ENCODE measurements at places on chromosomes 3 and 15.
A peak's percentile ranks its signal among the peaks of the same experiment; 100 is the strongest.

- no peak for DNase-seq
Measured at GRCh38 chr15:29130476-29130875, 139.1 kb downstream of the NSMCE3 start.

- DNase-seq = no peak
Measured at GRCh38 chr3:49217688-49218470, 46.5 kb downstream of the KLHDC8B start.

DNA sequence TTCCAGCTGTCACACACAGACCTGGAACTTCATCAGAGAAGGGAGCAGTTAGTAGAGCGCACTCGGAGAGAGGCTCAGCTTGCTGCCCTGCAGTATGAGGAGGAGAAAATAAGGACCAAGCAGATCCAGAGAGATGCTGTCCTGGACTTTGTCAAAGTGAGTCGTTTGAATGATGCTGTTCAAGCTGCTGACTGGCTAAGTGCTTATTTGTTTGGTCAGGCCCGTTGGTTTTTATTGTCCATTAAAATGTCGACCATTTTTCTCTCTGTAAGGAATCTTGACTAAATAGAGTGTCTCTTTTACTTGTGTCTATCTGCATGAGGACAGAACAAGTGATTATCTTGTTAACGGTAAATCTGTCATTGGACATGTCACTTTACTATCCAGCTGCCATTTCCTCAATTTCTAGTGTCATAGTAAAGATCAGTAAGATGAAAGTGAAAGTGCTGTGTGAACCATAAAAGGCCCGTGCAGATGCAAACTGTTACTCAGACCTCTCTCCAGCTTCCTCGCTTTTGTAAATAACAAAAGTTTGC lies 56.9 kb downstream of the LRCH3 start:
- DNase-seq = no peak

DNA sequence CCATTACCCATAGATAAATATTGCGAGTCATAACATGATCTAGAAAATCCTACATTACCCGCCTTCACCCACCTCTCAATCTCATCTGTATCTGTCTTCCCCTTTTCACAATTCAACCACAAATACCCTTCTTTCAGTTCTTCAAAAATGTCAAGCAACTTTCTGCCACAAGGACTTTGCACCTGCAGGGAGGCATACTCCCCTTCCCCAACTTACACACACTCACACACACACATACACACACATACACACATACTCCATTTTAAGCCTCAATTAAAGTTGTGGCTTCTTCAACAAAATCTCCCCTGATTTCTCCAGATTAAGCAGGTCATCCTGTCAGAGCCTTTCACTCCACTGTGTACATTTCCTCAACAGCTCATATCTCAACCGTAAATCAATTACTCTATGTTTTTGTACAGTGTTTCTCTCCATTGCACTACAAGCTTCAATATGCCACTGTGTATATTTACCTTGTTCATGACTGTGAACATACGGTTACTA lies 33.1 kb upstream of the CCDC50 start:
- DNase-seq = no peak

DNA sequence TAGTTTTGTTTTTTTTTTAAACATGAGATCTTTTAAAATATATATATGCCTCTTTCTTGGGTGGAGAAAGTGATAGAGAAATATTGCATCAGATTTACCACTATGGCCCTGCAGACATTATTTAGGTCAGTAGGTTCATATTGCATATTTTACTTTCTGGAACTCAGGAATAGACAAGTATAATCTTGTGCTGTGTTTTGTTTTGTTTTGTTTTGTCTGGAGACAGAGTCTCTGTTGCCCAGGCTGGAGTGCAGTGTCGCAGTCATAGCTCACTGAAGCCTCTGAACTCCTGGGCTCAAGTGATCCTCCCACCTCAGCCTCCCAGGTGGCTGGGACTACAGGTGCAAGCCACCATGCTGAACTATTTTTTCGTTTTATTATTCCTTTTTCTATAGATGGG lies 21.5 kb upstream of the DUT start:
- DNase-seq = no peak

- DNase-seq = no peak
Measured at GRCh38 chr15:67149773-67150022, 84.3 kb downstream of the SMAD3 start.

- no peak for DNase-seq
Measured at GRCh38 chr3:112500621-112501020, 1.3 kb upstream of the BTLA start.

DNA sequence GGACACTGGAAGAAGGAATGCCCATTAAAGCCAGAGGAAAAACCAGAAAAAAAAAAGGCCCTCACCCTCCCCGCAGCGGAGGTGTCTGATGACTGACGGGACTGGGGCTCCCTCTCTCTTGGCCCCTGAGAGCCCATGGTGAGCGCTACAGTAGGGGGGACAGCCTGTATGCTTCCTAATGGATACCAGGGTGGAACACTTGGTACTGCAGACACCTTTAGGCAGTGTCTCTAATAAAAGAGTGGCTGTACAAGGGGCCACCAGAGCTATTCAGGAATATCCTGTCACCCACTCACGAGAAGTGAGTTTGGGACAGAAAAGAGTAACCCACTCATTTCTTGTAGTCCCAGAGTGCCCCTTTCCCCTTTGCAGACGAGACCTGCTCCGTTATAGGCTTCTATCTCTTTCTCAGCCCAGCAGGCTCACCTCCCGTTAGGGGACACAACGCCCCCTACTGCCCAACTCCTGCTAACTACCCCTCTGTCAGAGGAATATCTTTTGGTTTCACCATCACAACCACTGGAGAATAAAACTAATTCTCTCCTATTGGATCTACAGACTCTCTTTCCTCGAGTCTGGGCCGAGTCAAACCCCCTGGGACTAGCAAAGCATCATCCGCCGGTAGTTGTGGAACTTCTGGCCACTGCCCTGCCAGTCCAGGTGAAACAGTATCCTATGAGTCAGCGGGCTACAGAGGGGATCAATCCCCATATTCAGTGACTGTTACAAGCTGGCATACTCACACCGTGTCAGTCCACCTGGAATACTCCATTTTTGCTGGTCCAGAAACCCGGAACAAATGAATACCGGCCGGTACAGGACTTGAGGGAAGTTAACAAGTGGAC lies 40.8 kb downstream of the ZBTB11 start:
- DNase-seq = peak; percentile 12

- no peak for DNase-seq
Measured at GRCh38 chr3:105473521-105474223, 107.0 kb downstream of the ALCAM start.

- no peak for DNase-seq
Measured at GRCh38 chr3:66555214-66555844, 54.5 kb upstream of the LRIG1 start.

DNA sequence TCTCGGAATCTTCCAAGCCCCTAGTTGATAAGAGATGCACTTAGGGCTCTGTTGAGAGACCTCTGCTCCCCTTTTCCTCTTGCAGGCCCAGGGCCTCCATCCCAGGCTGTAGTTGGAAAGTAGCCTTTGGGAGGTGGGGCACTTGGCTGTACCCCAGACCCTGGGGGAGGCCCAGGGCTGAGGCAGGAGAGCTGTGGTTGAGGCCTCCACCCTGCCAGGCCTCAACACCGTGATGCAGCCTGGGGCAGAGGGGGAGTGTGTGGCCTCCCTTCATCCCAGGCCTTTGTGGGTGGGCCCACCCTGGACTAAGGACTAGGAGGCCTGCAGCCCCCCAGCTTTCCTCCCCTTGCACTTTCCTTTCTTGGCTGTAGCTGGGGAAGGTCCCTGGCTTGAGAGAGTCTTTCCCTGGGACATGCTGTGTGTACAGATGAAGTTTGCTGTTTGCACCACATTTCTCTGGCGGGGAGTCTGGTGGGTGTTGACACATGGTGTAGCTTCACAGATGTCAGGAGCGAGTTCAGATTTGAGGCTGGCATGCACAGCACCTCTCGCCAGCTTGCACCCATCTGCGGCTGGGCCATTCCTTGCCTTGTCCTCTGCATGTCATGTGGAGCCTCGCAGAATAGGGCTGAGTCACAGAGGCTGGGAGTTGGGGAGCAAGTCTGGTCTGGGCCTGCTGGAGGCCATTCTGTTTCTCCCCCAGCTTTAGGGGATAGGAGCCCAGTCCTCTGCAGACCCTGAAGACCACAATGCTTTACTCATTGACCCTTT lies 13.7 kb downstream of the PLEKHO2 start:
- DNase-seq = no peak

DNA sequence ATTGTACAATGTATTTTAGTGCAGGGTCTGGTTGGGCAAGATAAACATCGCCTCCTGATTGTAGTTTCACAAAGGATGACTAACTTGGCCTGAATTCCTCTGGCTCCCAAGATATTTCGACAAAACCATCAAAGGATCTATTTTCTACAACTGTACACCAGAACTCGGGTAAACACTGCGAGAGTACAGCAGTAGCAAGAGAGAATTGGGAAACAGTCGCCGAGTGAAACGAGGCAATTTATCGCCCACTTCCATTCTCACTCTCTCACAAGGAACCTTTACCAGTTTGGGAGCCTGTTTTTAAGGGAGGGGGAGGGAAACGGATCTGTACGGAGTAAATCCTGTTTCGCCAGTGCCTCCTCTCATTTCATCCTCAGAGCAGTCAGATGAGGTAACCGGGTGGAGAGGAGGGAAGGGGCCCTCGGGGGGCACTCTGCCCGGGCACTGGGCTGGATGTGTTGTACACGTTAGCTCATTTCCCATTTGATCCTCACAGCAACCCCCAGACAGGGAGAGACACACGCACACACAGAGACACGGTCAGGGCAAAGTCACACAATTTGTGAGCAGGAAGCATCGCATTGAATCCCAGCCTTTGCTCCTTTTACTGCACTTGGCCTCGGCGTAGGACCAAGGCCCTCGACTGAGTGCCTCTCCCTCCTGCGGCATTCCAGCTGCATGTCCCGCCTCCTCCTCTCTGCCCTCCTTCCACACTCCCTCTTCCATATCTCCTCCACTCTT lies 120.1 kb downstream of the LIPC start:
- DNase-seq = peak; percentile 83

DNA sequence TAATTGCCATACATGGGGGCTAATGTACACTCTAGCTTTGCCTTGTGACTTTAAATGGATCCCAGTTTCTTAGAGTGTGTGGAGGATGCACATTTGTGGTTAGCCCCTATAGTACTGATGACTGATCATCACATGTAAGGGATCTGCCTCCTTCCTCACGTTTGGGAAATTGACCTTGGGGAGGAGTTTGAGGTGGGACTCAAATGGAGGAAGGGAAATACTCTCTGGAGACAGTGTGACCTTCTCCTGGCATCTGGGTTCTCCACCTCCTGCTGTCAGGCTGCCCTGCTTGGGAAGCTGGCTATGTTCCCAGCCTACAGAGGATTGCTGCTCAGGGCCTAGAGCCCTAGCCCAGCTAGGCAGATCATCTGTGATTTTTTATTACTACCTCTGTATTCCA lies 48.7 kb downstream of the PPM1L start:
- no peak for DNase-seq

GRCh38 chr3:12627370-12627769 lies 36.5 kb downstream of the RAF1 start:
- DNase-seq = no peak

DNA sequence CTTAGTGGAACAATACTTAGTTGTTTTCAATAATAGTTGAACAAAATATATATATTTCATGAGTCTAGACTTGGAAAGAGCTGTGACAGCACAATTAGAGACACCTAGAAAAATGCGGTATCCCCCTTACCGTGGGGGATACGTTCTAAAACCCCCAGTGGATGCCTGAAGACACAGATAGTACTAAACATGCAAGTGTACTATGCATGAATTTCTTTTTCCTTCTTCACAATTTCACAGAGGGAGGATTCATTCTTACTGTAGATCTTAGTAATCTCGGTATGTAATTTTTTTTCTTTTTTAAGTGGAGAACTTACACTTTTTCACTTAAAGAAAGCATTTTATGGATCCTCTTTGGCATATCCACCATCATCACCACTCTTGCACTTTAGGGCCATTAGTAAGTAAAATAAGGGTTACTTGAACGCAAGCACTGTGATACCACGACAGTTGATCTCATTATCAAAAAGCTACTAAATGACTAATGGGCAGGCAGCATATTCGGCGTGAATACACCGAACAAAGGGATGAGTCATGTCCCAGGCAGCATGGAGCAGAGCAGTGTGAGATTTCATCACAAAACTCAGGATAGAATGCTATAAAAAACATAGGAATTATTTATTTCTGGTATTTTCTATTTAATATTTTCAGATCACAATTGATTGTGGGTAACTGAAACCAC lies 72.3 kb upstream of the ZNF280D start:
- DNase-seq = peak; percentile 71

DNA sequence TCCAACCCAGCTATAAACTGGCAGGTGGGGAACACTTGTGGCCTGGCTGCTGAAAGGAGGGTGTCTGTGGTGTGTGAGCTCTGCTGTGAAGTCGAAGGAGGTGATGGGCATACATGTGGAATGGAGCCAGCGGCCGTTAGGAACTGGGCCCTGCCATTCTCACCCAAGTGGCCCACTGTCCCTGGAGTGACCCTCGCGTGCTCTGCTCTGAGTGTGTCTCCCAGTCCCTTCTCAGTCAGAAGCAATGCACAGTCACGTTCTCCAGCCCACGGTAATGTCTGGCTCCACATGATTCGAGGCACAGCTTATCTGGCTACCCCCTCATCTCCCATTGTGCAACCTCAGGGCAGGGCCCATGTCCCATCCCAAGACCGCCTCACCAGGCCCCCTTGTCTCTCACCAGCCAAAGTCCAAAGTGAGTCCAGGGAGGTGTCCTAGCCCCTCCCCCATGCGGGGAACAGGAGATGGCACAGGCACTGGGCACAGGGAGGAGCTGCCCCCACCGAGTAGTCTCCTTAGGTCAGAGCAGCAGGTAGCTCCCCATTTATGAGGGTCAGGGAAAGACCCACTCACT lies 62.9 kb downstream of the ZNF445 start:
- DNase-seq = no peak

DNA sequence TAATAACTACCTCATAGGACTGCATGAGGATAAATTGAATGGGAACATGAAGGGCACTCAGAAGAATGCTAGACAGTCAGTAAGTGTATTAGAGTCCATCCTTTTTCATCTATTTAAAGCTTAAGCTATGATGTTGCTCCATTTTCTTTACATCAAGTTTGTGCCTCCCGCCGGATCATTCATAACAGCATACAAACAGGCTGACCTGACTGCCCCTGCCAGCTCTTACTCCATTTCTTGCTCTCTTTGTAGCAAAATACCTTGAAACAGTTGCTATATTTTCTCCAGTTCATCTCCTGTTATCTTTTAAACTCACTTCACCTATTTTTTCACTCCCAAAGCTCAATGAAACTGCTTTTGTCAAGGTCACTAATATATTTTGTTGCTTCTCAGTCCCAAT lies 315.6 kb upstream of the ALCAM start:
- DNase-seq = no peak

GRCh38 chr3:60448696-60449095 lies 802.6 kb downstream of the FHIT start:
- no peak for DNase-seq
